ENCODE measurements at places on chromosomes 4 and X.

DNA sequence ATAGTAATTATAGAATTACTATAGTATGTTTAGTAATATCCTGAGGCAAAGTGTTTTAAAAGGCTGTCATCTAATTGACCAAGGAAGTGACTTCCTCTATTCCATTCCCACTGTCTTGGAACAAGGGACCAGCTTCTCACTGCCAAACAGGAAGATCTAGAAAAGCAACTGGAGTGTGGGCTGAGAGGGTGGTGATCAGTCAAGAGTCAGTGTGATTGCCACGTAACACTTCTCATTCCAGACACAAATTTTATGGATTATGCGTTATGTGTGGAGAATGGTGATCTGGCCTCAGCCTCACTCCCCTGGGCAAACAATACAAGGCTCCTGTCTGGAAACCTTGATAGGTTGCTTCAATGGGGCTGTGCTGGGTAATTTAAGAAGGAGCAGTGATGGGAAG lies 60.0 kb downstream of the RRAGB start:
- DNase-seq = no peak

- DNase-seq = peak; percentile 65
These were observed 729 bp upstream of the IRF2 start for GRCh38 chr4:184475096-184475461.

GRCh38 chrX:12946406-12946805 lies 28.5 kb upstream of the TMSB4X start:
- DNase-seq = no peak

- DNase-seq = no peak
These were observed 113.1 kb downstream of the CCSER1 start for GRCh38 chr4:90240333-90240732.

GRCh38 chr4:123862812-123863211 lies 466.2 kb downstream of the SPRY1 start:
- DNase-seq = no peak

DNA sequence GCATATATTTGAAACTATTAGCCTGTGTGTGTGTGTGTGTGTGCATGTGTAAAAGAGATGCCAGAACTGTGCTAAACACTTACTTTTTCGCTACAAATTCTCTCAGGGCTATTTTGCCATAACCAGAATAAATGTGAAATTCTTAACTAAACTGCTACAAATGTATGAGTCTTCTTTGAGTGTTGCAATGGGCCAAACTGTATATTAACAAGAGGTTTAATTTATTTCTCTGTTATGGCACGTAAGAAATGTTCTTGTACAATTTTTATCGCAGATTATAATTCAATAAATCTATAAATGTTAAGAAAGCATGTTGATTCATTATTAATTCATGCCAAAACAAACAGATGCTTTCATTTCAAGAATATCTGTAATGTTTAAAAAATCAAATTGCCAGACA lies 454.5 kb upstream of the PCDH7 start:
- no peak for DNase-seq

GRCh38 chr4:7103607-7104365 lies 35.9 kb upstream of the GRPEL1 start:
- no peak for DNase-seq

- peak; percentile 30 for DNase-seq
These were observed 108.4 kb upstream of the DIPK2B start for GRCh38 chrX:45309096-45309495.
